ENCODE measurements at places on chromosomes 7 and 10.
A peak's percentile ranks its signal among the peaks of the same experiment; 100 is the strongest.

DNA sequence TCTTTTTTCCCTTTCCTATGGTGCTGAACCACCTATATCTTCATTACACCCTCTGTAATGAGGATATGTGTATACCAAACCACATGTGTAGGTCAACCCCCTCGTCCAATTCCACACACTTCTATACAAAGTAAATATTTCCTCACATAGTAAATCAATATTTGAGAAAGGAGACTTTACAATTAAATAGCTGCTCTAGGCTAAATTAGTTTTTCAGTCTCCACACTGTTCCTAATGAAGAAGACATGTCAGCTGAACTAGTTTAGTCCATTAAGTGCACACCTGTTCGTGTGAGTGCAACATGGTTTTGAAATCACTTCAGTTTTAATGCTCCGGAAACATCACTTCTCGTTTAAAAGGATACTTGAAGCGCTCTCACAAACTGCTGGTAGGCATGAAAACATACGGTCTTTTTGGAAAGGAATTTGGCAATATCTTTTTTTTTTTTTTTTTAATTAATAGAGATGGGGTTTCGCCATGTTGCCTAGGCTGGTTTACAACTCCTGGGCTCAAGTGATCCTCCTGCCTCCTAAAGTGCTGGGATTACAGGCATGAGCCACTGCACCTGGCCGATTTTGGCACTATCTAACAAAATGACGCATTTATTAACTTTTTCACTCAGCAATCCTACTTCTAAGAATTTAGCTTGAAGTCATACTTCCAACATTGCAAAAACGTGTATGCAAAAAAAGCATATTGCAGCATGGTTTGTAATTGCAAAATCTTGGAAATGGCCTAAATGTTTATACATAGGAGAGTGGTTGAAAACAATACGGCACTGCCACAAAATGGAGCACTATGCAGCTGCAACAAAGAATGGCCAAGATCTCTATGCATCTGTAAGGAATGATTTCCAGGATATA is 2.1 kb upstream of the XRCC2 start:
- no peak for DNase-seq

- DNase-seq, result no peak
Observed at GRCh38 chr7:90455163-90456030, 14.0 kb upstream of the PTTG1IP2 start.

DNA sequence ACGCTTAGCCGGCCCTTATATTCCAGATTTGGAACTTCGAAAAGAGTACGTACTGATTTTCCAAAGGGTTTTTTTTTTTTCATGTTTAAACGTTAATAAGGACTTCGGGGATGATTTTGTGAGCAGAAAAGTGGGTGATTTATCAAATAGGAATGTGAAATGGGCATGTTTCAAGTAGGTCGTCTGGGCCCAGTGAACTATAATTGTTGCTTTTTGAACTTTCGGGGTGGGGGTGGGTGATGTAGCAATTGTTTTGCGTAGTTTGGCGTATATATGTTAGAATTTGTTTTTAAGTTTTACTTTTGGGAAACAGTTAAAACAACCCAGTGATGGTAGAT is 299 bp upstream of the PBLD start:
- DNase-seq, result no peak

DNA sequence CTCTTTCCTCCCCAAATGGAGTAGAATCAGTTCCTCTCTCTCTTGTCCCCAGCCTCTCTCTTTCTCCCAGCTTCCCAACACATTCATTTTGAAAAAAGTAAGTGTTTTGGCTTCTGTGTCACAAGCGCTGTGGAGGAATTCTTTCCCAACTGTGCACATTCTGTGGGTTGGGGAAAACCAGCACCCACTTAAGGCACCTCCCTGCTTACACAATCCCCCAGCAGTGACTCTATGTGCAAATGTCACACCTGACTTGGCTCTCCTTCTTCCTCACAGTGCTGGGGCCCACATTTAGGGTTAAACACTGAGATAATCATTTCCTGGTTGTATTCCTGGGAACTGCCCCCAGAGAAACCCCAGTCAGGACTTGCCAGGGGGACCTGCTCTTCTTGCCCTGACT is 358.1 kb upstream of the ZNF32 start:
- no peak for DNase-seq

- DNase-seq, result no peak
Observed at GRCh38 chr10:325282-325681, 190.0 kb downstream of the ZMYND11 start.

DNA sequence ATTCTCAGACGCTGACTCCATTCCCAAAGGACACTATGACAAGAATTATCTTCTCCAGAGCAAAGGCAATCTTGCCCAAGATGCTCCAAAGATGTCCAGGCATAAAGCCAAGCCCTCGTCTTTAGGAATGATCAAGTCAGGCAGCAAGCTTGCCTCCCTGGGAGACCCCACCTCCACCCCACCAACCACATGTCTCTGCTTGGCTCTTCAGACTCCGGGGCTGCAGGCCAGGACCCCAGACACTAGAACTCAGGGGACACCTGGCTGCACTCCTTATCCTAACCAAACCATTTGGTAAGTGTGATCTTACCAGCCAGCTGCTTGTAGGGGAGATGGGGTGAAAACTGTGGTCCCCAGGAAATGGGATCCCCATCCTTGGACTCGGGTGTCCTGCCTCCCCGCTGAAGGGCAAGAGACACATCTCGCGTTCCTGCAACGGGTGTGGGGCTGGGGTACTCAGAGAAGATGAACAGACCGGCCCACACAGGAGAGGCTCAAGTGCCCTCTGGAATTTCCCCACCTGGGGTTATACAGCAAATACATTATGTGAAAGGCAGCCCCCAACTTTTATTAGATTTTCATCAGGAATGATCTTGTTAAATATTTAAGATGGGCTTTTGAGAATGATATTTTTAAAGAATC is 55.7 kb downstream of the INSIG1 start:
- no peak for DNase-seq

DNA sequence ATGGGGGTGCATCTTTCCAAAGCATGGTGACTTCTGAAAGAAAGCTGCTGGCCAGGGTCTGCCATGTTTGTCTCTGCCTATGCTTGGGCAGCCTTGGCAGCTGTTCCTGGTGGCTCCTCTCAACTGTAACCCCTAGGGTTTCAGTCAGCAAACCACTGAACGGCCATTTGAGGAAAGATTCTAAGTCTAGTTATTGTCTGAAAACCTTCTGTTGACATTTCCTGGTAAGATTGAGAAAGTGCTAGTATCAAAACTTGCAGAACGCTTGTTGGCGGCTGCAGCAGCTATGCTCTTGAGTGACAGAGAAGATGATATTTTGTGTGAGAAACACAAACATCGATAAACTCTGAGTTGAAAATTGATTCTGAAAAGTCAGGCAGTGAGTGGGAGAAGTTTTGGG is 523.1 kb downstream of the LRMDA start:
- DNase-seq, result no peak

DNA sequence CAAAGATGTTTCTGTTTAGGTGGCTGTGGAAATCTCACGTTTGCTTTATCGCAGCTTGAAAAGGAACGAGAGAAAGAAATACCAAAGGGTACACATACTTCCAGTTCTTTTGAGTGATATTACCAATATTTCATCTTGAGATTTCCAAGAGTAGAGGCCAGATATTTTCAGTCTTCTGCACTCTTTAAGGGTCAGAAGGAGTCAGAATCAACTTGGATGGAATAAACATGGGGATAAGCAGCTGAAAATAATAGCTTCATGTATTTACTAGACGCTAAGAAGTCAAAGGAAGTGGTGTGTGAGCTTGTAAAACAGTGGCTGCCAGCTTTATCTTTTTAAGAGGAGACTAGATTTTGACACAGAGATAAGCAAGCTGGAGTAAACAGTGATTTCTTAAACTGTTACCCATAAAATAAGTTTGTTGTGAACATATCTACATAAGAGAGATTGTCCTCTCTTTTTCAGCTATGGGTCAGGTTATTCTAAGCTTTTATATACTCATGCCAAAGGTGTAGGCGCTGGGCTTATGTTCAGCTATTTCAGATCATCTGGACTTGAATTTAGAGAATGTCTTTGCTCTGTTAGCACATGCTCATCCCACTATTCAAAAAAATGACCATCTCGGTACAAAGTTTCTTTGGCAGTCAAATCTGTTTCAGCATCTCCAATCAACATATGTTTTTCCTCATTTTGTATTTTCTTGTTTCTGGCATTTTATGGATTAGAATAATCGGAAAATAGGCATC is 170.8 kb upstream of the TCF7L2 start:
- no peak for DNase-seq

DNA sequence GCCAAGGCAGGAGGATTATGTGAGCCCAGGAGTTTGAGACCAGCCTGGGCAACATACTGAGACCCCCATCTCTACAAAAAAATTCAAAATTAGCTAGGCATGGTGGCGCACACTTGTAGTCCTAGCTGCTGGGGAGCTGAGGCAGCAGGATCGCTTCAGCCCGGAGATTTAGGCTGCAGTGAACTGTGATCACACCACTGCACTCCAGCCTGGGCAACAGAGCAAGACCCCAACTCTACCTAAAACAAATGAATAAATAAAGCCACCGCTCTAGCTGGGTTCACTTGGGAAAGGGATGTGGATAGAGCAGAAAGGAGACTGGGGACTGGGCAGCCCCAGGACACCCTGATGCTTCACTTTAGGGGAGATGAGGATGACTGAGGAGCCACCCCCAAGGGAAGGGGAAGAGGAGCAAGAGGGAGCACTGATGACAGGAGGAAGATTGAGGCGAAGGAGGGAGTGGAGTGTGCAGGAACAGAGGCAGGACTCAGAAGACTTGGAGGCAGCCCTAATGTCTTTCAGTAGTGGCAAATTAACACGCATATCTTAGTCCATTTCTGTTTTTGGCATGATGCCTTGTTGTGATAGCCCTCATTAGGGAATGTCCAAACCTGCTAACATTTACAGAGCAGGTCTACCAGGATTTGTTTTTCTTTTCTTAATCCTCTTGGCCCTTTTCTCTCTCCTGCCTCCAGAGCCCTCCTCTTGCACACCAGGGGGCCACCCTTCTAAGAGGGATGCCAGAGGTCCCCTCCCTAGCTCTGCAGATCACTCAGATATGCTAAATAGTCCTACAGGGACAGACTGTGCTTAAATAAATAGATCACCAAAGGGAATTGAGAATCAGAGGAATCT is 88.3 kb downstream of the C10orf105 start:
- DNase-seq, result no peak

- no peak for DNase-seq
Observed at GRCh38 chr10:28774051-28774995, 97.0 kb downstream of the BAMBI start.

DNA sequence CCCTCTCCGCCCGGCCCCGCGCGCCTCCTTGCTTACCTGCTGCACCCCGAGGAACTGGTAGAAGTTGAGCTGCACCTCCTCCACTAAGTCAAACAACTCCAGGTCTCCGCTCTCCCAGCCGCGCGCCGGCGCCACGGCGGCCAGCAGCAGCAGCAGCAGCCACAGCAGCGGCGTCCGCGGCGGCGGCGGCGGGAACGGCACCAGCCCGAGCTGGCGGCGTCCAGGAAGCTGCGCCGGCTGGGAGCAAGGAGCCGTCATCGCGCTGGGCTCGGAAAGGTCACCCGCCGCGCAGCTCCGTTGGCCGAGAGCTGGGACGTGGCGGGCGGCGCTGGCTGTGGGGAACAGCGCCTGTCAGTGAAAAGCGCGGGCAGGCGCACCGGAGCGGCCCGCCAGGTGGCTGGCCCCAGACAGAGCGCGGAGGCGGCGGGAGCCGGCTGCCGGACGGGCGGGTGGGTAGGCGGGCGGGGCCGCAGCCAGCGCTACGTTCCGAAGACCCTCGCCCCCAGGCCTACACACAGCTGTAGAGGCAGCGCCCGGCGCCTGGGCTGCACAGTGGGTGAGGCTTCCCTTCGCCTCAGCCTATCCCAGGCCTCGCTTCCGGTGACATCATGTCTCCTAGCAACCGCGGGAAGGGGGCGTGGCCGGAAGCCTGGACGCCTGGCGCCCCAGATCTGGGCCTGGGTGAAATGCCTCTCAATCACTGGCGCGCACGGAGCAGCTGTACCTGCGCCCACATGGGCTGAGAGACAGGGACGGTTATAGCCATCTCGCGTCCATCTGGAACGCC is at the start of gene DNAJC1:
Gene DNAJC1 (minus strand): TSS at position 554 of the 787 bp plus-strand sequence. CDS start 296 bp downstream, at position 258.
- peak; percentile 97 for DNase-seq

- DNase-seq, result no peak
Observed at GRCh38 chr7:1234881-1235500, 2.3 kb downstream of the UNCX start.

- no peak for DNase-seq
Observed at GRCh38 chr7:37526623-37527022, 78.0 kb upstream of the ELMO1 start.

- DNase-seq, result no peak
Observed at GRCh38 chr10:102675666-102676533, 31.6 kb downstream of the TRIM8 start.

DNA sequence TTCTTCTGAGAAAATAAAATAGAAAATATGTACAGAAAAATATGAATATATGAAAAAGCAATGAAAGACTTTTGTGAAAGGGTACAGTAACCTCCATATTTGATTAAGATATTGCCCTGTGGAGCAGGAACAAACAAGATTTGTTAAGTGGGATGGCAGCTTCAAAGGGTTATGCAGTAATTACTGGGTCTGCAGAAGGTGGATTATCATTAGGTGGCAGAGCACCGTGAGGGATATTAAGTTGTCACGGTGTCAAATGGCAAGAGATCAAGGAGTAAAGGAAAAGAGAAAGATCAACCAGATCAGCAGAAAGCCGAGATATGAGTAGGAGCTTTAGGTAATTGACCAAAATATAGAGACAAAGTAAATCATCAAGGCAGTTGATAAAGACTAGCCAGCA is 44.1 kb downstream of the DGKB start:
- no peak for DNase-seq

- DNase-seq, result no peak
Observed at GRCh38 chr10:21570761-21571521, 36.9 kb downstream of the MLLT10 start.

- DNase-seq, result no peak
Observed at GRCh38 chr10:126892226-126893175, 12.7 kb upstream of the DOCK1 start.

DNA sequence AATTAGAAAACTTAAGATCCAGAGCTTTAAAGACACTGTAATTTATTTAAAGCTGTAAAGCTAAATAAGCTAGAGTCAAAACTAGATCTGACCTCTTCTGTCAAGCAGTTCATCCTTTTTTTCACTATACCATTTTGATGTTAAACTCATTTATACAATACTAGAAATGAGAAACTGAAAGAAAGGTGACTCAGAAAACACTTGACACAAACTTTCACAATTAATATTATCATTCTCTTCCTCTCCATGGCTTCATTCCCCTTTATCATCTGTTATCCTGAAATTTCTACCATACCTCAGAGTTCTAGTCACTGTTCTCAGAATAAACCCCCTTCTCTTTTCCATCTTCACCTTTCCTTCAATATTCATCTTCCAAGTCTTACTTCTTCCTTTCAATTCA is 1.3 kb downstream of the FIGNL1 start:
- no peak for DNase-seq

DNA sequence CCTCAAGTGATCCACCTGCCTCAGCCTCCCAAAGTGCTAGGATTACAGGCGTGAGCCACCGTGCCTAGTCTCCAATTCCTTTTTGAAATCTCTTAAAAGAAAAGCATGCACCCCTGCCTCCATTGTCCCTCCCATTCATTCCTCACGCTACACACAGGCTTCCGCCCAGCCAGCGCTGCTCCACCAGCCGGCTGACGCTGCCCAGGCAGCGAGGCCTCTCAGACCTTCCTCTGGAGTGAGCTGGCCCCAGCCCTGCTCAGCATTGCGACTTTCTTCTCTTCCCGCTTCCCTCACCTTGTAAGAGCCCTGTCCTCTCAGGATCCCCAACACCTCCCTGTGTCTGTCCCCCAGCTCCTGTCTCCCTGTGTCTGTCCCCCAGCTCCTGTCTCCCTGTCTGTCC is 23.6 kb downstream of the RGS10 start:
- DNase-seq, result no peak

Measured in activated T-helper 9 cell treated with anti-CD3 and anti-CD28 coated beads, Interleukin-2, amount 50 U/mL, for 16 hours (primary cell).